ENCODE measurements at places on chromosomes 7 and 10.
A peak's percentile ranks its signal among the peaks of the same experiment; 100 is the strongest.

DNA sequence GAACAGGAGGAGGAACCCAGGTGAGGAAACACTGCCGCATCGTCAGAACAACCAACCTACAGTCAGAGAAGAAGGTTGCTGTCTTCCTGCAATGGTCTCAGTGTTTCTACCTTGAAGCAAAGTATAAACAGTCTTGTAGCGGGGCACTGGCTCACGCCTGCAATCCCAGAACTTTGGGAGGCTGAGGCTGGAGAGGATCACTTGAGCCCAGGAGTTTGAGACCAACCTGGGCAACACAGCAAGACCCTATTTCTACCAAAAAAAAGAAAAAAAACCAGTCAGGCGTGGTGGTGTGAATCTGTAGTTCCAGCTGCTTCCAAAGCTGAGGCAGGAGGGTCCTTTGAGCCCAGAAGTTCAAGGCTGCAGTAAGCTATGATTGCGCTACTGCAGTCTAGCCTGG, 23.4 kb downstream of the SNX8 start:
- DNase-seq: no peak

DNA sequence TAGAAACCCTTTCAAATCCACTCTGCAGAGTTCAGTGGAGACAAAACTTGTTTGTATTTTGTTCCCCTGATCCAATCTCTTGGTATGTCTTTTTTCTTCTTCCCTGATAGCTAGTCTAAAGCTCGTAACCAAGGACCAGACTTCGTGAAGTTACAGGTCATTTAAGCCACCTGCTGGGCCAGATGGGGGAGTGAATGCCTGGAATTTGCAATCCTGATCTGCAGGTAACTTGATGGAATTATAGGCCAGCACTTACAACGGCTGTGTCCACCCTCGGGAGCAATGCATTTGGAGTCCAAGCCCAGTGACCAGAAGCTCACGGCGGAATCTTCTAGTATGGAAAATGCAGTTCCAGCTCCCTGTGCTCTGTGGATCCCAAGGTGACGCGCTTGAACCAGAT, 566.9 kb downstream of the TCERG1L start:
- DNase-seq: no peak

DNA sequence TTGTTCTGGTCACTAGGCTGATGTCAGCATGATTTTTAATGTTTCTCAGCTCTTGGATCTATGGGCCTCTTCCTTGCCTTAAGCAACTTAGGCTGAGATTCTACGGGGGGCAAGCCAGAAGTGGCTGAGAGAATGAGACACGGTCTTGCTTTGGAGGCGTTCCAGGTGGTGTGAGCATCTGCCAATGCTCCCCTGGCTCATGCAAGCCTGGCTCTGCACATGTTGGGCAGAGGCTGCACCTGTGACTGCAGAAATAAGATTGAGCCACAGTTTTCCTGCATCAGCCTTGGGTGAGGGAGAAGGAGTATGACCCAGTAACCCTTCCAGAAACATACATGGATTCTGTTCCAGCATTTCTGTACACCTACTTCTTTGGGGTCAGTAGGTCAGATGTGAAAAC, 41.9 kb downstream of the C10orf120 start:
- DNase-seq: no peak

GRCh38 chr7:112147793-112148361, 58.3 kb downstream of the DOCK4 start:
- no peak for DNase-seq

- DNase-seq: peak; percentile 34
Measured at GRCh38 chr7:116230191-116231005, 20.1 kb downstream of the TES start.

Measured in astrocyte of the spinal cord (primary cell).